Natural killer cell (primary cell): ENCODE measurements at places on chromosomes 2 and 18. TPM values are rescaled to one million over a fixed set of nuclear protein-coding genes. Genes with fewer than 3 reads are reported as not detected.
A peak's percentile ranks its signal among the peaks of the same experiment; 100 is the strongest.

- H3K27me3 ChIP-seq = no peaks in the 10 kb centered on the region
- H3K4me3 ChIP-seq = no peak overlapping the region
- no peak for DNase-seq
- no peak overlapping the region for H3K27ac ChIP-seq
These were observed 22.2 kb downstream of the ATAD2B start for GRCh38 chr2:23904692-23905091.

GRCh38 chr18:13612196-13612997 is 114.0 kb downstream of the FAM210A start:
- no peaks in the 10 kb centered on the region for H3K36me3 ChIP-seq
- H3K4me3 ChIP-seq = peak overlapping the region; percentile 22
- peaks cover 64% of the 10 kb centered on the region for H3K4me1 ChIP-seq
- peak; percentile 54 for DNase-seq
- H3K27ac ChIP-seq = peak overlapping the region; percentile 37

DNA sequence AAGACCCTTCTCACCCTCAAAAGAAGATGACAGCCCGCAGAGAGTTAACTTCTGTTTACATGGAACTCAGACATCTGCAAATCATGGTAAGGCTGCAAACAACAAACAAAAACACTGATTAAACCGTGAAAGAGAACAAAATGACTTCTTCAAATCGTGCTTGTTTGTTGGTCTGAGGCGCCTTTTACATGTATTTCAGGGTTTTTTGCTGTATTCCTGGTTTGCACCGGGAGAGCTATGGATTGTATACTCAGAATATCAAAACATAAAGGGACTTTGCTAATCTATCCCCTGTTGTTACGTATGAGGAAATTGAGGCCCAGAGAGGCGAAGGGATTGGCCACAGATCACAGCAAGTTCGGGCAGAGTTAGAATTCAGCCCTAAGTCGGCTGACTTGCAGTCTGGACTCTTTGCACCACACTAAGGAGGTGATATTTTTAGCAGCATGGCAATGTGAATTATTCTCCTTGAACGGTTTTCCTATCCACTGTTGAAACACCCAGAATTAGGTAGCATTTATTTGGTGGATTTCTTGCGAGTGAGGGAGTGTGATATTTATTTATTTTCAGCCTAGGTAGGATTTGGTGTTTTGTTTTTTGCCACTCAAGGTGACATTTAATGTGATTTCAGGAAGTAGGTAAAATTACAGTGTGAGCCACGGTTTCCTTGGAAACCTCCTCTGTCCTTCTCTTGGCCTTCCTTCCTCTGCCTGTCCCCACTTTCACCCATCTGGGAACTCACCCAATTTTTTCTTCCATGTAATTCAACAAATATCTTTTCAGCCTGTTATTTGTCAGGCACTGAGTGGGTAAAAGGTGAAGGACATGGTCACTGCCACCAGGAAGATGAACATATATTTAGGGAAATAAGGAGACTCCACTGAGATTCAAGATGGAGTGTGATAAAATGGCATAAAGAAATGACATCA is 980 bp upstream of the PDE6D start:
- peaks cover 24% of the 10 kb centered on the region for H3K4me1 ChIP-seq

GRCh38 chr2:188380280-188380679 is 88.6 kb downstream of the GULP1 start:
- no peaks in the 10 kb centered on the region for H3K27me3 ChIP-seq
- H3K4me1 ChIP-seq = no peaks in the 10 kb centered on the region
- DNase-seq = no peak
- H3K4me3 ChIP-seq = no peak overlapping the region

DNA sequence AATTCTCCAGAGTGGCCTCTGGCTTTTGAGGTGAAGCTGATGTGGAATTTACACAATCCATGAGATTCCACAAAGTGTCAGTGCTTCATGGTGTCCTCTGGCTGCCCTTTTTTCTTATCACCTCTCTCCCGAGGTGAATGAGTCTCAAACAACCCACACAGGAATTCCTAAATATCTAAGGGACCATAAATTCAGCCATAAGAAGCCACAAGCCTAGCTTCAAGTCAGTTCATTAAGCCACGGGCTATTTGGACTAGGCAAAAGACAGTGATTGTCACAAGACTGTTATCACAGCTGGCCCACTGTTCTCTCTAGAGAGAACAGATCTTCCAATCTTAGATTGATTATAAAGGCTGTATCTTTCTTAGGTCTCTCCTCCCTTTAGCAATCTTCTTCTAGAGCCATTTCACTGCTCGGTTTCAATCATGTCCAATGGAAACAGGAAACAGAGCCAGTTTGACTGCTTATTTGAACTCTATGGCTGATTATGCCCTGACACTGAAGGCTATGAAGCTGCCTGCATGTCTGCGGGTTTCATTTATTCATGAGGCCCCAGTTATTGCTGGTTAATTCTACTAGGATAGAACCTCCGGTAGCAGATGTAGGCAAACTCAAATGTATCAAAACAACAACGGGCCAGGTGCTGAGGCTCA is 4.1 kb downstream of the NEMP2 start:
- no peaks in the 10 kb centered on the region for H3K36me3 ChIP-seq
- no peak for DNase-seq
- H3K4me1 ChIP-seq = peaks cover 17% of the 10 kb centered on the region
- H3K27ac ChIP-seq = no peak overlapping the region

- no peaks in the 10 kb centered on the region for H3K36me3 ChIP-seq
- H3K4me1 ChIP-seq = peaks cover under 1% of the 10 kb centered on the region
- no peak for DNase-seq
- H3K27ac ChIP-seq = no peak overlapping the region
- H3K4me3 ChIP-seq = no peak overlapping the region
- no peaks in the 10 kb centered on the region for H3K27me3 ChIP-seq
These were observed 27.3 kb upstream of the INHBB start for GRCh38 chr2:120318626-120319025.

GRCh38 chr2:191150230-191150599 is 579 bp downstream of the STAT4 start:
- peaks cover 27% of the 10 kb centered on the region for H3K36me3 ChIP-seq
- peak; percentile 67 for DNase-seq
- H3K27me3 ChIP-seq = no peaks in the 10 kb centered on the region
- H3K4me3 ChIP-seq = peak overlapping the region; percentile 63
- H3K4me1 ChIP-seq = peaks cover 34% of the 10 kb centered on the region
- H3K27ac ChIP-seq = peak overlapping the region; percentile 92

DNA sequence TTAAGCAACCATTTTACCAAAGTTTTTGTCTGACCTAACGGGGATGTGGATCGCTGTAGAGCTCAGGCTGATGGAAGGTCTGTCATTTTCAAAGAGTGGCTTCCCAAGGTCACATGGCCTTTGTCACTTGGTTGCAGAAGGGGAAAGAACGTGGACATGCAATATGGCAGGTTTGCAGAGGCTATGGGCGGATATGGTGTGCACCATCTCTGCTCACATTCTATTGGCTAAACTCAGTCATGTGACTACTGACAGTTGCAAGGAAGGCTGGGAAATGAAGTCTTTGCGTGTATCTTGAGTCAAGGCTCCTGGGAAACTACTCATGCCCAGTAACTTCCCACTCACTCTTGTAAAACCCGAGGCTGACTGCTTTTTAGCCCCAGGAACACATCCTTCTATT is 96.8 kb downstream of the ST6GAL2 start:
- no peaks in the 10 kb centered on the region for H3K27me3 ChIP-seq
- no peaks in the 10 kb centered on the region for H3K36me3 ChIP-seq
- no peak overlapping the region for H3K27ac ChIP-seq
- H3K4me1 ChIP-seq = no peaks in the 10 kb centered on the region
- no peak for DNase-seq
- H3K4me3 ChIP-seq = no peak overlapping the region

CTLA4 gene
- total RNA-seq = 2.3 TPM

BCL11A gene
- 3.5 TPM for total RNA-seq
